Islet precursor cell (in vitro differentiated cells): ENCODE measurements at places on chromosomes 6 and 20.

- DNase-seq: no peak
Observed at GRCh38 chr6:4891141-4891540, 112.7 kb downstream of the RPP40 start.

DNA sequence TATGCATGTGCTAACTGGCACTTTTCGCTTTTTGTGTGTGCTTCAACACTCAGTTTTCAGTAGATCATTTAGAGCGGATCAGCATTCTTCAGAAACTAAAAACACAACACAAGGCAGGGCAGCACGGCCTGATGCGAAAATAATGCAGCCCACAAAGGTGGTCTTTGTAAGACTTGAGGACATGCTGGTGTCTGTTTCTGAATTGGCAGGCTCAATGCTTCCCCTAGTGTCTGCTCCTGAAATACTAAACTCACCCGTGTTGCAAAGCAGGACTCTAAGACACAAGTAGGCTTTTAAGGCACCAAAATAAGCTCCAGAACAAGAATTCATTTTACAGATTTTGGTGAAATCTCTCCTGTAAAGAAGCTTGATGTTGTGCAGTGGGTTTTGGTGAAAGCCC, 676.5 kb downstream of the TENT5A start:
- DNase-seq: peak; percentile 72

DNA sequence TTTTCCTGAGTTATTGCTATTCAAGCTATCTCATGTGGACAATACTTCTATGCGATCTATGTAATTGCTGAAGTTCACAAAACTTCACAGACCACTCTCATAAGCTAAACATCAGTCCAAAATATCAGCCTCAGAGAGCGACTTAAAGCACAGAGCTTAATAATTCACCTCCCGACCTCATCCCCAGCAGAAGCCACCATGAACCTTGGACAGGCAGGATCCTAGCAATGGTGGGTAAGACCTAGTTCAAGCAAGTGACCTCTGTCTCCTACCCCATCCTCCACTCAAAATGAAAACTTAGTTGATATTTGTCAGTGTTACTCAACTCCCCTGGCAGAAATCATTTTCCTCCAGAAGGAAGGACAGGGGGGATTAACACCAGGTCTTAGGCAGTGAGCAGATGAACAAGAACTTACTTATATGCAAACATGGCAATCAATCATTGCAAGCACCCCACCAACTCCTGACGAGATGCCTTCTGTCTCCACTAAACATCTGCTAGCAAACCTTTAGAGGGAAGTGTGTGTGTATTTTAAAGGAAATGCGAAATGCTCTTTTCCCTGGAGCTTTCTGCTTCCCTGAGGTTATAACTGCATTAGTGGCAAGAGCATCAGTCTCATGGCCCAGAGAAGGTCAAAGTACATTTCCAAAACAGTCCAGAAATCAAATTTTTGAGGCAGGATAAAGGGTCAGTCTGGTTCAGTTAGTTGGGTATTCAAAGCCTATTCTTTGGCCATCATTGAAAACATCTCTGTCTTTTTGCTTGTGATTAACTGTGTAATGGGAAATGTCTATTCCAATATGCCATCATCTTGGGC, 90.0 kb downstream of the SLC22A23 start:
- DNase-seq: no peak

GRCh38 chr6:29791786-29792122, 35.9 kb upstream of the HLA-G start:
- no peak for DNase-seq

- no peak for DNase-seq
Observed at GRCh38 chr6:106180208-106180607, 94.1 kb downstream of the PRDM1 start.

DNA sequence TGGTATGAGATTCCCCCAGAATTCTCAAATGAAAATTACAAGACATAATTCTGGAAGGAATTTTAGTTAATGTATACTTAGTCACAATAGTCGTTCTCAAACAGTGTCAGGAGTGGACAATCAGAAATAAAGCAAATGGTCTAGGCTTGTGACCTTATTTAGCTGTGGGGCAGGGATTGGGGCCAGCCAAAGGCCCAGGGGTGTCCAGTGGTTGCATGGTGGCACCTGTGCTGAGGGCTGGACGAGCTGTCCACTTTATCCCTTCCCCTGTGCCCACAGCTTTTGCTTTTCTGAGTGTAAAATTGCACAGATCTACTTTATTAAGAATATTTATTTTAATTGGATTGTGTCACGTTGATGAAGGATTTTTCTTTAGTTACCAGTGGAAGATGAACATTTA, 195.0 kb downstream of the ARID1B start:
- no peak for DNase-seq

GRCh38 chr6:119273272-119274196, 76.0 kb downstream of the MAN1A1 start:
- no peak for DNase-seq

DNA sequence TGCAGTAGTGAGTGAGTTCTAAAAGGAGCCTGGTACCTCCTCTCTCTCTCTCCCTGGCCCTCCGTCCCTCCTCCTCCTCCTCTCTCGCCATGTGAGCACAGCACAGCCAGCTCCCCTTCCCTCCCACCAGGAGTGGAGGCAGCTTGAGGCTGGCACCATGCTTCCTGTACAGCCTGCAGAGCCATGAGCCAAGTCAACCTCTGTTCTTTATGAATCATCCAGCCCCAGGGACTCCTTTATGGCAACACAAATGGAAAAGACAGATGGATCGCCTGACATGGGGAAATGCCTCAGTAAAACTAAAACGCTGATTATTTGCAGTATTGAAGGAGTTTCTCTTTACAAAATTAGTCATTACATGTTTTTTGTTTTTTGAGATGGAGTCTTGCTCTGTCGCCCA, 233.7 kb upstream of the ARID1B start:
- DNase-seq: no peak

DNA sequence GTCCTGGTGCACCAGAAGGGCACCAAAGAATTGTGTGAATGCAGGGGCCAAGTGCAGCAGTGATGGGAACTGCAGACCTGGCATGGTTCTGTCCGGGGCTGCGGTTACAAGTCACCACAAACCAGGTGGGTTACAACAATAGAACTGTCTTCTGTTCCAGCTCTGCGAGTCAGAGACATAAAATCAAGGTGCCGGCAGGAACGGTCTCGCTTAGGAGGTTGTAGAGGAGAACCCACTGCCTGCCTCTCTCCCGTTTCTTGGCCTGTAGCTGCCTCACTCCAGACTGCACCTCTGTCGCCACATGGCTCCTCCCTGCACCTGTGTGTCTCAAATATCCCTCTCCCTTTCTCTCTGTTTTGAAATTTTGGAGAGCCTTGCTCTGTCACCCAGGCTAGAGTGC, 143.3 kb downstream of the TAF4 start:
- no peak for DNase-seq

DNA sequence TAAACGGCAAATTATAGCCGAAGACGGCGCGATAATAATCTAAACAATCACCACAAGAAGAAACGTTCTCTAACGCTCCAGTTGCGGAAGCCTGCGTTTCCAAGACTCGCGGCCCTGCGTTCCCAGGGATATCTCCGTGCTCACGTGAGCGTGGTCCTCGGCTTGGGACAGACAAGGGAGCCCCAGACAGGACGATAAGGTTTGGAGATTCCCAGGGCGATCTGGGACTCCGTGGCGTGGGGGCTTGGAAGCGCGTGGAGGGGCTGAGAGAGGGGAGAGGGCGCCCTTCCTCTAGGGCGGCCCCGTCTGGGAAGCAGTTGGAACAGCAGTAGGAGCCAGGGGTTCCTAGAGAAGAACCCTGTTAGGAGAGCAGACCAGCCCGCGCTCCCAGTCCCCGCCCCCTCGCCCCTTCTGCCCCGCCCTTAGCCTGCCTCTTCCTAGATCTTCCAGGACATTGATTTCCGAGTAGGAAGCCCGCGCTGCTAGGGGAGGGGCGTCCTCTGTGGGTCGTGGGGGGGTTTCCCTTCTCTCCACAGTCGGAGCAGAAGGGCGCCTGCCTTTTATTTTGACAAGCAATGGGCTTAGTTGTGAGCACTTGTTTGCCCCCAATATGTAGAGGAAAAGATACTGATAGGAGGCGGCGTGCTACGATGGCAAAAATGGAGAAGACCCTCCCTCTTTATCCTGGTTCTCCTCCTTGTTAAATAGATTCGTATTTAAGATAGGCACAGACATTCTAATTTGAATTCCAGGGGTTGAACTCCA, 10.6 kb downstream of the NRN1 start:
- DNase-seq: peak; percentile 91

- DNase-seq: peak; percentile 76
Observed at GRCh38 chr6:32076321-32076809, 32.8 kb downstream of the TNXB start.

GRCh38 chr6:112571488-112572270, 224.5 kb downstream of the RFPL4B start:
- DNase-seq: no peak

DNA sequence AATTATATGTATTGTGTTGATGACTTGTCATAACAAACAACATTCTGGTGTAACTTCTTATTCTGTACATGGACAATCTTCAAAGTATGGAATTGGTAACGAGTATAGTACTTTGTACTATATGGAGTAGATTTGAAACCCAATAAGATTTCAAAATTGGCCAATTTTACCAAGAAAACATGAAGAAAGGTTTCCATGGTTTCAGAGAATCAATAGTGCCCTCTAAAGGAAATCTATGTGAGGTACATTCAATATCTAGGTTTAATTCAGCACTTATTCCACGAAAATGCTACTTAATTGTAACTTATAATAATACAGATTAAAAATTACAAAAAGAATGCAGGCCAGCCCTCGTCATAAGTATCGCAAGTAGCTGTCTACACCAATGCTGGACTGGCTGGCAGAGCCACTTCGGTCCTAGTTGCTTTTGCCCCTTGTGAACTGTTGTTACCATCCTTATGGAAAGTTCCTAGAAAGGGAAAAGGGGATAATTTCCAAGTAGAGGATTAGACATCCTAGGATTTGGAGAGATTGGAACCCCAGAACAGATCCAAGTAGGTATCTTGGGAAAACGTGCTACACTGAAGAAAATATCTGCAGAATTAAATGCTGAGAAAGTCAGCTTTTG, 70.9 kb downstream of the LCA5 start:
- no peak for DNase-seq

GRCh38 chr6:121158438-121158837, 175.8 kb downstream of the TBC1D32 start:
- DNase-seq: no peak

DNA sequence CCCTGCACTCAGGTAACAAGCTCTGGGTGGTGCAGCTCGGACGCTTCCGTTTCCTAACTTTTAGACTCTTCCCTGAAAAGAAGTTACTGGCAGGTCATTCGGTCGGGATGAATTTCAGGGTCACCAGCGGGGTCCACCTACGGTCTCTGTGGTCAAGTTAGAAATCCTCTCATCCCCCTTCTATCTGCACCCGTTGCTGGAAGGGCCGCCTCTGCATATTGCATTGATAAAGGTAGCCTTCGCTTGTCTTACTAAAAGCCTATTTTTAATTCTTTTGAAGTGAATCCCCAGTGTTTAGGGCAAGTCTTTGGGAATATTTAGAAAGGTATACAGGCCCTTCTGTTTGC, 47.3 kb downstream of the LRRN4 start:
- DNase-seq: no peak

DNA sequence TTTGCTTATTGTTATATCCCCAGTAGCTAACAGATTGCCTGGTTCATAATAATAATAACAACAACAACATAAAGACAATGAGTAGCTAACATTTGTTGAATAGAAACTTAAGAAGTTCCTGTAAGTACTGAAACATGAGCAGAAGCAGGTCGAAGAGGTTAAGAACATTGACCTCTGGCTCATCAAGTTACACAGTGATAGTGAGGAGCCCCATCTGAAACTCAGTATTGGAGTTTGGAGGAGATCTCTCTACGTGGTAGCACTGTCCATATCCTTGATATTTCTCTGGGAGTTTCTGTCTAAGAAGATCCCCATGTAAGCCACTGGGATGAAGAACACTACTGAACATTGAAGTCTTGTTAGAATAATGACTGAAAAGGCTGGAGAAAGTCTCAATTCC, 600.4 kb downstream of the RFPL4B start:
- DNase-seq: no peak

- DNase-seq: no peak
Observed at GRCh38 chr6:6479785-6480184, 108.7 kb upstream of the LY86 start.

- DNase-seq: no peak
Observed at GRCh38 chr6:131107151-131107550, 28.1 kb upstream of the AKAP7 start.

DNA sequence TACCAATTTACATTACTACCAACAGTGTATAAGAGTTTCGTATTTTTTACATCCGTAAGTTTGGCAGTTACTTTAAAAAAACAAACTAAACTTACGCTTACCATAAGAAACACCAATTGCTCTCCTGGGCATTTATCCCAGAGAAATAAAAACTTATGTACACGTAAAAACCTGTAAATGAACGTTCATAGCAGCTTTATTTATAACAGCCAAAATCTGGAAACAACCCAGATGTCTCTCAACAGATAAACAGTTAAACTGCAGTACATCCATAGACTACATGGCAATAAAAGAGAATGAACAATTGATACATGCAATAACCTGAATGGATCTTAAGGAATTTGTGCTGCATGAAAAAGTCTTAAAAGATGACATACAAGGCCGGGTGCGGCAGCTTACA, 30.7 kb downstream of the NCR2 start:
- DNase-seq: no peak

DNA sequence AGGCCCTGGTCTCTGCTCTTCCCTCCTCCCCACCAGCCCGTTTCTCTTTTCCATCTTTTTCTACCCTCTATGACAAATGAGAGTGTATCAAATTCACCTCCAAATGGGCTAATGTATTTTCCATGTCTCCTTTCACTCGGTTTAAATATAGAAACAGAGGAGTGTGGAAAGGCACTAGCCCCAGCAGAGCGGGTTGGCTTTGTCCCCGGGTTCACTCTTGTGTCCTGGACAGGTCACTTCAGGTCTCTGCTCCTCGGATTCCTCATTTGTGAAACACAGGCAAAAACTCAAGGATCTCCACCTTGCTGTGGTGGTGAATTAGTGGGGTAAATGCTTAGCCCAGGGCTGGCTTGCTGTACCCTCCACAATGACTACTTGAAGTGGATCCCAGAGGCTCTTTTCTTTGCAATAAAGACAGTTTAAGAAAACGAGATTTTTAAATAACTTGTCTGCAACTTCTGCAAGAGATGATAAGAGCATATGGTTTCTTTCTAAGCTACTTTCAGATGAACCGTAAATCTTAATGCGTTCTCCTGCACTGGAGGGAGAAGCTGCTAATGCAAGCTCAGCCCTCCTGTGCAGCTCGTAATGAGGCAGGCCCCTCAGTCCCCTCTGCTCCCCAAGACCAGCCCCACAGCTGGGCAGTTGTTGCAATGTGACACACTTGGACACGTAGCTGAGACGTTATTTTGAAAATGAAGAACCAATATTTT, 292.9 kb downstream of the THBS2 start:
- DNase-seq: no peak

- no peak for DNase-seq
Observed at GRCh38 chr6:15102241-15102640, 143.6 kb upstream of the JARID2 start.
